ENCODE measurements at places on chromosomes 12 and 14. TPM values are rescaled to one million over a fixed set of nuclear protein-coding genes. Genes with fewer than 3 reads are reported as not detected.

Gene GPRC5D
- not detected for total RNA-seq

Gene GAS2L3
- 33.4 TPM for total RNA-seq

Gene YEATS4
- total RNA-seq, result 11.3 TPM

Gene HOXC6
- 0.17 TPM for total RNA-seq

Gene NR1H4
- total RNA-seq, result not detected

Gene ZNF740
- total RNA-seq, result 16.8 TPM

Gene RPGRIP1
- under 0.01 TPM for total RNA-seq

Gene IFNG
- total RNA-seq, result not detected

Gene SOX5
- 16.4 TPM for total RNA-seq

Gene STXBP6
- 4.5 TPM for total RNA-seq

Gene EP400
- total RNA-seq, result 8.0 TPM

Gene SLC25A47
- total RNA-seq, result under 0.01 TPM

Gene CLEC14A
- 2.6 TPM for total RNA-seq

Gene C1QL4
- total RNA-seq, result 0.17 TPM

Gene GUCY2C
- total RNA-seq, result not detected

Gene AKAP6
- 10.9 TPM for total RNA-seq

Gene SMIM41
- total RNA-seq, result 2.0 TPM

Gene COPZ1
- total RNA-seq, result 97.9 TPM

Gene MYBPC1
- not detected for total RNA-seq

Gene KCNC2
- not detected for total RNA-seq

Gene GLT8D2
- total RNA-seq, result 12.6 TPM

Data from fibroblast of lung (primary cell).